ENCODE measurements at places on chromosomes 16 and 17.
A peak's percentile ranks its signal among the peaks of the same experiment; 100 is the strongest.

GRCh38 chr17:65459677-65460347 lies 101.6 kb downstream of the AXIN2 start:
- no peak for DNase-seq

DNA sequence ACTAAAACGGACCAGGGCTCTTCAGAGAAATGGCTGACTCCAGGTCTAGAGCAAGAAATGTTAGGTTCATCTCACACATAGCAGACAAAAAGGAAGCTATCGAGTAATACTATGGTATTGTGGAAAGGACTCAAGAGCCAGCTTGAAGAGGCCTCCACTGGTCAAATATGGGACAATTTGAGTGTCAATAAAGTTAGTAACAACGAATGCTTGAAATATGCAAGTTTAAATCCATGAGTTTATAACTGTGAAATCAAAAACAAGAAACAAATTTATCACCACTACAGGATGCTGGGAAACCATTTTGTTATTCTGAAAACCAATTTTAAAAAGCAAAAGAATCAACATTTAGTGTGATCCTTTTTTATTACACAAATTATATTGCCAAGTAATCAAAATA lies 50.4 kb upstream of the ANKFY1 start:
- no peak for DNase-seq

DNA sequence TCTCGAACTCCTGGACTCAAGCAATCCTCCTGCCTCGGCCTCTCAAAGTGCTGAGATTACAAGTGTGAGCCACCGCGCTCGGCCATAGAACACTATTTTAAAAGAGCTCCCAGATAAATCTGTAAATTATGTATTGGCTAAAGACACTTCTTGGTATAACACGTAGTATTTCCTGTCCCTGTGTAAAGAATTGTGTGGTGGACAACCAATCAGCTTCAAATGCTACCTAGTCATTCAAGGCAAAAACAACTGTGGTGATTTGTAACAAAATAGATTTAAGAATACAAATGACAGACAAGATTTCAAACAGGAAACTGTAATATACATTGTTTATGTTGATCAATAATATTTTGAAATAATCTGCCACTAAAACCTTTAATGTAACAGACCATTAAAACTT lies 14.6 kb downstream of the CRLF3 start:
- DNase-seq, result no peak

GRCh38 chr17:67637901-67638641 lies 79.7 kb upstream of the NOL11 start:
- DNase-seq, result peak; percentile 47

- DNase-seq, result no peak
Measured at GRCh38 chr16:77910021-77910420, 112.3 kb upstream of the CLEC3A start.

DNA sequence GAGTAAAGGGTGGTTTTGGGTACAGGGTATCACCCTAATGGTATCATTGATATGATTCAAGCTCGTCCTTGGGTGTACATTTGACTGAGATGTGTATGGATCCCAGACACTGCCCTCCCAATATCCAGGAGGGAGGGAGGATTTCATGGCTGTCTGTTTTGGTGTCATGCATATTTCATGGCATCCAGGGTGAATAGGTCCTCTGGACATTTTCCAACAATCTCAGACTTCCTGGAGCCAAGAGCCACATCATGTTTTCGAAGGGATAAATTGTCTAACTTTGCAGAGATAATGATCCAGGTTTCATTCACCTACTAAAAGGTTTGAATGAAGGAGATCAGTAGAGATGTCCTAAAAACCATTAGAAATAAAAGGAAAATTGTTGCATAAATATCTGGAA lies 431.9 kb downstream of the SHISA9 start:
- DNase-seq, result peak; percentile 35

All from fibroblast of skin of right biceps (primary cell).